ENCODE measurements at places on chromosomes 11 and 22.

GRCh38 chr22:29679316-29679715 is 40.5 kb upstream of the CABP7 start:
- DNase-seq, result no peak

GRCh38 chr22:43616645-43617044 is 195.5 kb downstream of the EFCAB6 start:
- no peak for DNase-seq

DNA sequence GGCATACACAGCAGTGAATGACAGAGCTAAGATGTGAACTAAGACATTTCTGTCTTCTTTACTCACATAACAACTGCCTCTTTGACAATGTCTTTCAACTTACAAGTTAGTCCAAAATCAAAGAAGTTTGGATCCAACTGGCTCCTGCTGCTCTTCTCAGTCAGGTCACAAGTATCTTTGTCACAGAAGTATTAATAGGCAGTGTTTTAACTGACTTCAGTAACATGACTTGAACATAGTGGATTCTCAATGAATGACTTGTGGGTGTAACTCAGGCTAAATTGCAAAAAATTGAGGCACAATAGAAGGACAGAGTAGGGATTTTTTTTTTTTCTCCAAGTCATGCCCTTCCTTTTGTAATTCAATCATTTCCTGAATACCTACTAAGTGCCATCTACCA is 22.6 kb downstream of the DBX1 start:
- no peak for DNase-seq

DNA sequence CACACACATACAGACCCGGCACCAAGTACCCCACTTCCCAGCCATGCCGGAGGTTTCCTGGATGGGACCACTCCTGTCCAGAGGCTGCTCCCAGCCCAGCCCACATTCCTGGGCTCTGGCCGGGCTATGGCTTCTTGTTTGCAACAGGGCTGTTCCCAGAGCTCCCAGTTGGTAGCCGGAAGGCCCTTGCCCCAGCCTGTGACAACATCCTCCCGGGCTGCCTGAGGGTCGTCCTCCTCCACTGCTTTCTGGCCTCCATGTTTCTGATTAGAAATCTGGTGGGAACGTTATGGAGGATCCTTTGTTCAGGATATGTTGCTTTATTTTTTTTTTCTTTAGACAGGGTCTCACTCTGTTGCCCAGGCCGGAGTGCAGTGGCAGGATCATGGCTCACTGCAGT is 952 bp upstream of the CYP2D6 start:
- peak; percentile 41 for DNase-seq

GRCh38 chr11:57763568-57763967 is 2.0 kb downstream of the CTNND1 start:
- DNase-seq, result peak; percentile 57

- DNase-seq, result no peak
Measured at GRCh38 chr11:117600234-117600783, 196.7 kb downstream of the DSCAML1 start.

All from H7 (cell line).